ENCODE measurements at places on chromosomes 4 and X.

DNA sequence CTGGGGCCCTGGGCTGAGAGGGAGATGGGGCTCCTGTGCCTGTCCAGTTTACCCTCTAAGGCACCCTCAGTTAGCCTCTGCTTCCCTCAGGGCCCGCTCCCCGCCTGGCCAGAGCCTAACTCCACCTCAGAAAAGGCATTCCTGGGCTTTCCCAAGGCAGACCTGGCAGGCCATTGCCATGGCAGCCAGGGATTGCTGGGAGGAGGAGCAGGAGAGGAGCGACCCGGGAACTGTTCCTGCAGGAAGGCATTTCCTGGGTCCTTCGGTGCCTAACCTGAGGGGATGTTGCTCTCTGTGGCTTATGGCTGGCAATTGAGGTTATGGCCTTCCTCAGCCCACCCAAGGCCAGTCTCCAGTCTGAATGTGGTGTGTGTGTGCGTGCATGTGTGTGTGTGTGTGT, 131.3 kb downstream of the PJA1 start:
- no peak for DNase-seq

DNA sequence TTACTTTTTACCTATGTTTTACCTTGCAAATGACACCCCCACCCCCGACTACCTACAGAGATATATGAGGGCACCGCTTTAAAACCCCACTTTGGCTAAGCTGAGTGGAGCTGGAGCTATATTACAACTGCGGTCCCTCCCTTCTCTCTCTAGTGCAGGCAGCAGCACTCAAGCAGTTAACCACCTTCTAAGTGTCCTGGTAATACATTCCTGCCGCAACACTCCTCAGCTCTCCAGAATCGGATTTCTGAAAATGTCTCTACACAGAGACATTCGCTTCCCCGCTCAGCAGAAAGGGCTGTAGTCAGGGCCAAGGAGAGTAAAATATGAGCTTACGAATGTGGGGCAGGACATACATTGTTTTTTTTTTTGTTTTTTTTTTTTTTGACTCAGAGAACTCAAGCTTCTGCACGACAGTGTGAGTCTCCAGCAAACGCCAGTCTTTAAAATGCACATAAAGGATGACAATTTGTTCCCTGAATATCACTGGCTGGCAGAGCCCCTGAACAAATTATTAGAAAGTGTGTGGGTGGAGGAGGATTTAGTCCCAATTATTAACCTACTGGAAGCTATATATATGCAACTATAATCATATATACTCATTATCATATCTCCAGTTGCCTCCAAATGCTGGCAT, 287.0 kb upstream of the TET2 start:
- no peak for DNase-seq

GRCh38 chr4:116055857-116056827, 942.7 kb upstream of the NDST4 start:
- no peak for DNase-seq

DNA sequence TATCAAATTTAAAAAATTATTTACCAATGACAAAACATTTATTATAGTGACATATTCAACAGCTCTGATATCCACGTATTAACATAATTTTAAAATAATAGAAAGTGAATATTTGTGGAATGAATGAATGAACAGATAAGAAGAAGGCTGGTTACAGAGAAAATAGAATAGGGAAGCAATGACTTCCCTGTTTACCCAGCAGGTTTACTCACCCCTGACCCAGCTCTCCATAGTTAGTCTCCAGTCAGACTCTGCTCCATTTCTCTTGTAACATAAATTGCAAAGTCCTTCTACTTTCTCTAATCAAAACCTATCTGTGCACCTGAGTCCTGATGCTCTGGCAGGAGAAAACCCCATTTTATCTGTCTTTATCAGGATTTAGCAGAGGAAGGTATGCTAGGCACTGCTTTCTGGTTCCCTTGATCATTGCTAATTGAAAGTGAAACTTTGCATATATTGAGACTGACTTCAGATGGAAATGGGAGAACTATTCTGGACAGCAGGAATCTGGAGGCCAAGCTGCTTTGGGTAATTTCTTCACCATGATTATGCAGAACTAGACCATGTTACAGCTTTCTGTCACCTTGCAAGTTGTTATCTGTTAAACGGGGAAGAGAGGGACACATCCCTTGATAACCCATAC, 363.0 kb downstream of the FAT4 start:
- DNase-seq = no peak

DNA sequence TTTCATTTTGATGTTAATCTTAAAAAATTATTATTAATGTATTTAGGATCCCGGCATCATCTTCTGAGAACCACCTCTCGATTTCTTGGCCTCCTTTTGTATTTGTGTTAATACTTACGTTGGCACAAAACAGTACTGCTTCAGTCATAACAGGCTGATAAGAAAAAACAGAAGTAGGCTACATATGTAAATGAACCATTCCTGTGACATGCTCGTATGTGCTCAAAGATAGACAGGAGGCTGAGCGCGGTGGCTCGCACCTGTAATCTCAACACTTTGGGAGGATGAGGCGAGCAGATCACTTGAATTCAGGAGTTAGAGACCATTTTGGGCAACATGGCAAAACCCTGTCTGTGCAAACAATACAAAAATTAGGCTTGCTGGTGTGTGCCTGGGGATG, 109.4 kb upstream of the H2AZ1 start:
- DNase-seq = no peak

GRCh38 chr4:152613841-152614721, 65.7 kb downstream of the TMEM154 start:
- DNase-seq = no peak

GRCh38 chr4:139656614-139657486, 8.8 kb upstream of the MGST2 start:
- DNase-seq = no peak

DNA sequence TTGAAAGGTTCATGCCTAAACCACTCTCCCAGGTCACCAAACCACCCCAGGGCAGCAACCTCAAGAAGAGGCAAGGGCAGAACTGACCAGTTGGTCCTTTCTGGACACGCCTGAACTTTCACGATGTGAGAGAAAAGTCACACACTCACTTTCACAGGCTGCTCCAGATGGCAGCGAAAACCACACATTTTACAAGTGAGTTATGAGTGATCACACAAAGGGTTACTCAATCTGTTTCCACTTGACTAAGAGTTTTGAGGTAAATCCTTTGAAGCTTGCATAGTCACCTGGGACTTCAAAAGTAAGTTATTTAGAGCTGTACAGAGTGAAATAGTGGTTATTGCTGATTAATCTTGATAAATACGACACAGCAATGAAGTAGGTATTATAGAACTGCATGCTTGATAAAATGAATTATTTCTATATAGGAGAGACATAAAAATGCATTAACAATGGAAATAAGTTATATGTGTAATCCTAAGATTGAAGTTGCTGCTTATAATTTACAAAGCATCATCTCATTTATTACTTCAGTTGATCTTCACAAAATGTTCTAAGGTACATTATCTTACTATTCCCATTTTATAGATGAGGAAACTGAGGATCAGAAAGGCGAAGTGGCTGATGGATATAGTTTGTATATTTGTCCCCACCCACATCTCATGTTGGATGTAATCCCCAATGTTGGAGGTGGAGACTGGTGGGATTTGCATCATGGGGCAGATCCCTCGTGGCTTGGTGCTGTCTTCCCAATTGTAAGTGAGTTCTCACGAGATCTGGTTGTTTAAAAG, 103.0 kb upstream of the KLF3 start:
- no peak for DNase-seq

DNA sequence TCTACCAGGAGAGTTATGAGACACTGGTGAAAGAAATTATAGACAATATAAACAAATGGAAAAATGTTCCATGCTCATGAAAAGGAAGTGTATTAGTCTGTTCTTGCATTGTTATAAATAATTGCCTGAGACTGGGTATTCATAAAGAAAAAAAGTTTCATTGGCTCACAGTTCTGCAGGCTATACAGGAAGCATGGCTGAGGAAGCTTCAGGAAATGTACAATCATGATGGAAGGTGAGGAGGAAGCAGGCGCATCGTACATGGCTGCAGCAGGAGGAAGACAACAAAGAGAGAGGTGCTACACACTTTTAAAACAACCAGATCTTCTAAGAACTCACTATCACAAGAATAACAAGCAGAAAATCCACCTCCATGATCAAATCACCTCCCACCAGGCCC, 184.3 kb downstream of the NPNT start:
- DNase-seq = no peak

DNA sequence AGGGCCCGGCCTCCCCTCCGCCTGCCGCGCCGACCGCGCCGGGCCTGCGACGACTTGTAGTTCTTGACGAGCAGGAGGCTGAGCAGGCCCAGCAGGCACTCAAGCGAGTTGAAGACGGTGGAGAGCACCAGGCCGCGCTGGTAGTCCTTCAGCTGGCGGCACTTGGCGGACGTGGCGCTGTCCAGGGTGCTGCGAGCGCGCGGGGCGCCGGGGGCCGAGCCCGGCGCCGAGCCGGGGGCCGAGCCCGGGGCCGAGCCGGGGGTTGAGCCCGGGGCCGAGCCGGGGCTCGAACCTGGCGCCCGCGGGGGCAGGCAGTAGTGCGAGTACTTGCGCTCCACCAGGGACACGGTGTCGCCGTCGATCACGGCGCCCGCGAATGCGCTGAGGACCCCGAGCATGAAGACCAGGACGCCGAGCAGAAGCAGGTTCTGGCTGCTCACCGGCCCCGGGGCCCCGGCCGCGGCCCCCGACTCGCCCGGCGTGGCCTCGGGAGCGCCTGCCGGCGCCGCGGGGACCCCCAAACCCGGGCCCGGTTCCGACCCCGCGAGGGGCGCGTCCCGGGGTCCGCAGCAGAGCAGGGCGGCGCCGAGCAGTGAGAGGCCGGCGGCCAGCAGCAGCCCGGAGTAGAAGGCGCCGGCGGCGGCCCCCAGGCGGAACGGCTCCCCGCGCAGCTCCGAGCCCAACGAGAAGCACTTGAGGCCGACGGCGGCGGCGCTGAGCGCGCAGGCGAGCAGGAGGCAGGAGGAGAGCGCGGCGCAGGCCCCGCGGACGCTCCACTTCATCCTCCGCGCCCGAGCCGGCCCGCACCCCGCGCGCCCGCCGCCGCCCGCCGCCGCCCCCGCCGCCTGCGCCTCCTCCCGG, 584 bp downstream of the TMEM271 start:
- no peak for DNase-seq

DNA sequence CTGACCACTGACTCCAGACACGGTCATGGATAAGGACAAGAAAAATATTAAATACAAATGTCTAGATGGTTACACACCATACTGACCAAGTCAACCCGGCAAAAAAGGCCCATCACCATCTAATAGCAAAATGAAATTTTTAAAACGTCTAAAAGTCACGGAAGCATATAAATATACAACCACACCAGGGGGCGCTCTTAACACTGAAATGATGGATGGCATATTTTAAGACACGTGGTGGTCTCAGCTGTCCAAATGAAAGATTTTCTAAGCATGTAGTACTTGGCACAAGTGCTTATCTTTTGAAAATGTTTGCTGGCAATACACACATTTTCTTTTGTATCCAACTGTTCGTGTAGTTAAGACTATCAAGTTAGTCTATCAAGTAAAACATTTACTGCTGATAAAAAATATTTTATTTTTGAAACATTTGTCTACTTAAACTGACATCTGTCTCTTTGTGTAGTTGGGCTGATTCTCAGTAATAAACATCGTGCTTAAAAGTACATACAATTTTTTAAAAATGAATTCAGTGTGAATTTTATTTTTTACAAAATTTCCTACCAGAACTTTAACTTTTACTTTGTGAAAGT, 64.6 kb downstream of the COX7B2 start:
- DNase-seq = peak; percentile 21

- no peak for DNase-seq
Observed at GRCh38 chr4:94653984-94654609, 103.7 kb upstream of the BMPR1B start.

- no peak for DNase-seq
Observed at GRCh38 chr4:167903291-167903721, 189.0 kb upstream of the ANXA10 start.

GRCh38 chrX:153371256-153371655, 29.9 kb downstream of the PNMA6E start:
- DNase-seq = no peak

DNA sequence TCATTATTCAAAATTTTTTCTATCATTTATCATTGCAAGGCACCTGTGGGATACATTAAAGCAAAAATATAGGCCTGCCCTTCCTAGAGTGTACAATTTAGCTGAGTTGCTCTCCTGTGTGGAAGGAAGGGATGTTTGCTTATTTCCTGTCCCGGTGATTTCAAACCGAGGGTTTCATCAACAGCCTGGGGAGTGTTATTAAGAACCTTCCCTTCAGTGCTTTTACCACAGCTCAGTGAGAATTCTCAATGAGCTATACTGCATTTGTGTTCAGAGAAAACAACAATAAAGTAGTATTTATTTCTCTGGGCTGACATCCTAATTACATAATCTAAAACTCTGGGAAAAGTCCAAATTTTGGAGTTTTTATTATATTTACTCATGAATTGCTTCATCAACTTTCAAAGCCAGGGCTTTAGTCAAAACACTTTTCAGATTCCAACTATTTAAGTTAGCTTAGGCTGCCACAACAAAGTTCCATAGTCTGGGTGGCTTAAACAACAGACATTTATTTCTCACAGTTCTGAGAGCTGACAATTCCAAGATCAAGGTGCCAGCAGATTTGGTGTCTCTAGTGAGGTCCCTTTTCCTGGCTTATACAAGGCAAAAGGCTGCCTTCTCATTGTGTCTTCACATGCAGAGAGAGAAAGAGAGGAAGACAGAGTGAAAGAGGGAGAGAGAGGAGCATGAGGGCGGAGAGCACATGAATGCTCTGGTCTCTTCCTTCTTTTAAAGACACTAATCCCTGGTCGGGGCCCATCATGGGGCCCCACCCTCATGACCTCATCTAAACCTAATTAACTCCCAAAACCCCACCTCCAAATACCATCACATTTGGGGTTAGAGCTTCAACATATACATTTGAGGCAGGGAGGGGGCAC, 62.6 kb downstream of the MMRN1 start:
- no peak for DNase-seq

GRCh38 chr4:169975838-169976796, 50.1 kb downstream of the MFAP3L start:
- no peak for DNase-seq

DNA sequence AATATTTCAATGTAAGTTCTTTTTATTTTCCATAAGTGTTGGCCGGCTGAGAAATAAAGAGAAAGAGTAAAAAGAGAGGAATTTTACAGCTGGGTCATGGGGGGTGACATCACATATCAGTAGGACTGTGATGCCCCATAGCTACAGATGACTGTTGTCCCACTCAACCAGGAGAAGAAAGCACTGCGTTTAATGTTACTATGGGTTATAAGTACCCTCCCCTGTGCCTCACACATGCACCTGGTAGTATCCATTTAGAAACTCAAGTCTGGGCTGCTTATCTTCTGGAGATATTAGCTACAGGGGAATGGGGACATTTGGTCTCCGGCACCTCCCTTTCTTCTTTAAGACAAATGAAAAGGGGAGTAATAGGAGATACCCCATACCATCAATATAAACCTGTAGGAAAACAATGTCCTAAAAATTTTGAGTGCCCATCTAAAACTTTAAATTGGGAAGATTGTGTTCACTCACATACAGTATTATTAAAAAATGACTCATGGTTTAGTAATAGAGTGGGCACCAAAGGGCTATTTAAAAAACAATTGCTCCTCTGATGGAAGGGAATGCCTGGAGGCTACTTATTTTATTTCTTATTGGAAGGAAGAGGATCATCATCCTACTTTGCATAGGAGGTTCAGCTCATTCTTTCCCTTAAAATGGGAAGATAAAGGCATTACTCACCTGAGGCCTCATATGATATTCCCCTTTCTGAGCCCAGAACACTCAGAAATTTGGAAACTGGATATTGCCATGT, 18.2 kb downstream of the UGT2B11 start:
- no peak for DNase-seq
